Activated CD4-positive, alpha-beta memory T cell treated with anti-CD3 and anti-CD28 coated beads for 36 hours (primary cell): ENCODE measurements at places on chromosomes 2 and 18.

GRCh38 chr2:12856934-12857601 lies 140.3 kb downstream of the TRIB2 start:
- DNase-seq: peak; percentile 36

DNA sequence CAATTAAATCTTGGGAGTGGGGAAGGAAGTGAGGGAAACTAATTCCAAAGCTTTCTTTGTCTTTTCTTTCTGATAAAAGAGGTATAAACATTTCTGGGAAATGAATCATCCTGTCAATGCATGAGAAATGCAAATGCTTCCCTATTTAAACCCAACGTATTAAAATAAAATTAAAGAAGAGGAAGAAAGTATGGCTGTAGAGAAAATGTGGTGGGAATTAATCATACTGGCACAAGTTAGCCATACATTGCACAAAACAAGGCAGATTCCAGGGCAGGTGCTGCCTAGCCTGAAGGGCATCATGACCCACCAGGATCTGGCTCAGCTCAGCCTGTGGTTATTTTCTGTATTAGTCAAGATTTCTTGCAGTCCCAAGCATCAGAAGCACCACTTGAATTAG lies 338.0 kb downstream of the NYAP2 start:
- DNase-seq: no peak

- no peak for DNase-seq
Measured at GRCh38 chr18:25005541-25006403, 346.2 kb downstream of the ZNF521 start.

GRCh38 chr18:76955524-76956170 lies 133.3 kb downstream of the ZNF236 start:
- no peak for DNase-seq

GRCh38 chr2:45793305-45793962 lies 142.0 kb downstream of the PRKCE start:
- no peak for DNase-seq

DNA sequence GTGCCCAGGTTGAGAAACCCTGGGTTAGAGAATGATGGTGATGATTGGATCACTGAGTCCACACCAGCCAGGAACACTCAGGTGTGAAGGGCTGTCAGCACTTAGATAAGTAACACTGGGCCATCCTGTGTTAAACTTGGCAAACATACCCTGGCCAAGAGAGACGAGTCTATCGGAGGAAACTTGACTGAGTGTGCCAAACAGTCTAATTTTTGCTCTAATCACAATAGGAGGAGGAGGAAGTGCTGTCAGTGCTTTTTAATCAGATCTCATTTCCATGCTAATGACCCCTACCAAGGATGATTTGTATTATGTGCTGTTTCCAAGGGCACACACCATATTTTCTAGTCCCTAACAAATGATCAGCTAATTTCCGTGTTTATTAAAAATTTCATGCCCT lies 63.8 kb upstream of the SEC11C start:
- DNase-seq: no peak

DNA sequence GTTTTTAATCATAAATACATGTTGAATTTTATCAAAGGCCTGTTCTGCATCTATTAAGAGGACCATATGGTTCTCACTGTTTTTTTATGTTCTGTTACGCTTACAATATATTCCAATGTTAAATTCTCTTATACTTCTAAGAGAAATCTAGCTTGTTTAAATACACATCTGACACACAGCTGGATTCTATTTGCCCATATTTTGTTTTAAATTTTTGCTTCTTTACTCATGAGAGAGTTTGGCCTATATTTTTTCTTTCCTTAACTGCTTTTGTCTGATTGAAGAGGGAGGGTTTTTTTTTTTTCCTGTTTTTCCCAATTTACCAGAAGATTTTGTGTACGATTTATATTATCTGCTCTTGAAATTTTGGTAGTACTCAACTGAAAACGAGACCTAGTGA lies 34.9 kb downstream of the RNF144A start:
- no peak for DNase-seq

- DNase-seq: no peak
Measured at GRCh38 chr2:127324635-127325034, 30.7 kb upstream of the ERCC3 start.

- DNase-seq: no peak
Measured at GRCh38 chr2:200148366-200148765, 158.1 kb upstream of the SPATS2L start.

DNA sequence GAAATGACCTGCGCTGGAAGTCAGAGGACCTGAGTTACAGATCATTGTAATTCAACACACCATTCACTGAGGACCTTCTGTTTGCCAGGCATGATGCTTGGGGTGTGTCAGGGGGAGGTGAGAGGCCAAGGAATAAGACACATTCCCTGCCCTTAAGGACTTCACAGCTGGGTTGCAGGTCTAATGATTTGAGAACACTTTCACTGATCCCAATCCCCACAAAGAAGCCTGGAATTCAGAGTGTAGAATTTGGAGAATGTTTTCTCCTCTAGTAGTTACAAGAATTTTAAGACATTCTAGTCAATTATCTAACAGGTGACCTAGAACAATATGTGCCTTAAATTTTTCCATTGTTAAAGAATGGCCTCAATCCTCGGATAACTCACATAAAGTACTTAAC lies 322.4 kb downstream of the TNS1 start:
- no peak for DNase-seq

- no peak for DNase-seq
Measured at GRCh38 chr2:208269091-208269490, 3.0 kb downstream of the PIKFYVE start.

DNA sequence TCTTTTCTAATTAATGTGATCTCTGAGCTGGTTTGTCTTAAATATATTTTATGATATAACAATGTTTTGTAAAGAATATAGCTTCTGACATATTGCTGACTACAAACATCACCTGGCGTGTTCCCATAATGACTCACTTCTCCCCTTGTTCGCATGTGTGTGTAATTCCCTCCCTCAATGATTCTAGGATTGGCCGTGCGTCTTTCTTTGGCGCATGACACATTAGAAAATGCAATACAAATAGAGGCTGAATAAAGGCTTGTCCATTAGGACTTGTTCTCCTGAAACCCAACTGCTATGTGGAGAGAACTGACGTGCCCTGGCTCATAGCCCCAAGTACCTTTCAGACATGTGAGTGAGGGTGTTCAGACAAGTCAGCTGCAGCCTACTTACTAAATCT lies 159.7 kb upstream of the CDH20 start:
- DNase-seq: no peak

DNA sequence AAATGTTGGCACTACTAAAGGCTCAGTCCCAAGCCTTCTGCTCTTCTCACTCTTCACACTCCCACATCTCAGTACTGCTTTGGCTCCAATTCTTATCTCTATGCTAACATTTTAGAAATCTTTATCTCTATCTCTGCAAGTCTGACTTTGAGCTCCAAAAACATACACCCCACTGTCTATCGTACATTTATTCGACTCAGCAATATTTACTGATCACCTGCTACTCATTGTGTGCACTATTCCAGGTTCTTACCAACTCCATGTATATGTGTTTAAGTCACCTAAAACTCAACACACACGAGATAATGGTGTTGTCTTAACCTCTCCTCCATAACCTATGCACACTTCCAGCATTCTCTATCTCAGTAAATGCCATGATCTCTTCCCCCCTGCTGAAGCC lies 268.2 kb upstream of the CRIM1 start:
- DNase-seq: no peak

DNA sequence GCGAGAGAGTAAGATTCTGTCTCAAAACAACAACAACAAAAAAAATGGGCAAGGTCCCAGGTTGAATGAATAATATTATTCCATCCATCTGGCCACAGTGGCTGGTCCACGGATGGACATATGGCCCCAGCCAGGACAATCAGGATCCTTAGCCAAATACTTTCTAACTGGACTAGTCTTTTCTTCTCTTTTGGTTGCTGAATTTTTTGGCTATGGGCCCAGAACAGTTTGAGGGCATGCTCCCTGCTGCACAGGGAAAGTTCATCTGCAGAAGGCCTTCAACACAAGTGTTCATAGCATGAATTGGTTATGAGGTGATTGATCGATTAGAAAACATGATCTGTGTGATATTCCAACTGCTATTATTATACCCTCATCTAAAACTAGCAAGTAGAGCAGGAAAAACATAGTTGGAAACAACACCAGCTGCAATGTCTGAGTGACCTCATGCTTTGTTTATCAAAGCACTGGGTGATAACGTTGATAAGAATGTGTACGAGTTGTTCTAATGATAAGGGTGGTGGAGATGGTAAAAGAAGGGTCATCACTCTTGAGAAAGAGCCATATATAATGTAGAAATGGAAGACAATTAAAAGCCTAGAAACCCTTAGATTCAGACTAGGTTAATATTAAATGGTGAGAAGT lies 47.8 kb upstream of the RNF103 start:
- no peak for DNase-seq

DNA sequence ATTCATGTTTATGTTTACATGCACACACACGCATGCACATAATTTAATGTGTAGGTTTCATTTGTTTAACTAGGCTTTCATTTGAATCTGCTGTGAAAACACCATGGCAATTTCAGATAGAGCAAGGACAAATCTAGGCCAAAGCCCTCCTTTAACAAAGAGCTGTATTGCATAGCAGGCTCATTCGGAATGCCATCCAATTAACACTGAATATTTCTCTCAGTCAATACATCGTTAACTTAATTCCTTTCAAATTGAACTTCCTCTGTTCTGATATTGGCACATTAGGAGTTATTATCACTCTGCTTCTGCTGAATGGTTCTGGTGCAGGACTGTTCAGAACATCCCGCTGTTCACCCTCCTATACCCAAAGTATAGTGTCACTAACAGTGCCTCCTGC lies 435.1 kb upstream of the CDH20 start:
- DNase-seq: no peak

- DNase-seq: no peak
Measured at GRCh38 chr2:173990245-173990644, 25.1 kb upstream of the SP3 start.

DNA sequence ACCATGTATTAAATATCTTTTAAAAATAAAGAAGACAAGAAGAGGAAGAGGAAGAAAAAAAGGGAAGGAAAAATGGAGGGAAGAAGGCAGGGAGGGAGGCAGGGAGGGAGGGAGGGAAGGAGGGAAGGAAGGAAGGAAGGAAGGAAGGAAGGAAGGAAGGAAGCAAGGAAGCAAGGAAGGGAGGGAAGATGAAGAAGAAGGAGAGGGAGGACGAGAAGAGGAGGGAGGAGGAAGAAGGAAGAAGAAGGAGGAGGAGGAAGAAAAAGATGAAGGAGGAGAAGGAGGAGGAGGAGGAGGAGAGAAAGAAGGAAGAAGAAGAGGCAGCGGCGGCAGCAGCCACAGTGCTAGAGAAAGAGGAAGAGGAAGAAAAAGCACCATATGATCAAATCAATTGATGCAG lies 189.6 kb downstream of the EXOC6B start:
- no peak for DNase-seq

- no peak for DNase-seq
Measured at GRCh38 chr2:41933585-41934320, 114.1 kb upstream of the PKDCC start.

GRCh38 chr2:143229952-143230351 lies 100.7 kb downstream of the ARHGAP15 start:
- no peak for DNase-seq

DNA sequence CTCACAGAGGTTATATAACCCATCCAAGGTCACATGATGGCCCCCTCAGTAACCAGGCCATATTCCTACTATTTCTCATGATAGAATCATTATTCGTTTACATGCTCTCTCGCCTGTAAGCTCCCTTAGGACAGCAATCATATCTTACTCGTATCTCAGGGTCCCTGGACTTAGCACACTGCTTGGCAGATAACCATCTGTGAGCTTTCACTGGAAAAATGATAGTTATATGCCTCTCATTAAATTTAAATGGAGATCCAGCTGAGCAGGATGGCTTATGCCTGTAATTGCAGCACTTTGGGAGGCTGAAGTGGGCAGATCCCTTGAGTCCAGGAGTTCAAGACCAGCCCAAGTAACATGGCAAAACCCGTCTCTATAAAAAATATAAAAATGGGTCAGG lies 21.9 kb downstream of the KIF3C start:
- no peak for DNase-seq

GRCh38 chr2:24779116-24779515 lies 14.1 kb downstream of the PTRHD1 start:
- DNase-seq: no peak

DNA sequence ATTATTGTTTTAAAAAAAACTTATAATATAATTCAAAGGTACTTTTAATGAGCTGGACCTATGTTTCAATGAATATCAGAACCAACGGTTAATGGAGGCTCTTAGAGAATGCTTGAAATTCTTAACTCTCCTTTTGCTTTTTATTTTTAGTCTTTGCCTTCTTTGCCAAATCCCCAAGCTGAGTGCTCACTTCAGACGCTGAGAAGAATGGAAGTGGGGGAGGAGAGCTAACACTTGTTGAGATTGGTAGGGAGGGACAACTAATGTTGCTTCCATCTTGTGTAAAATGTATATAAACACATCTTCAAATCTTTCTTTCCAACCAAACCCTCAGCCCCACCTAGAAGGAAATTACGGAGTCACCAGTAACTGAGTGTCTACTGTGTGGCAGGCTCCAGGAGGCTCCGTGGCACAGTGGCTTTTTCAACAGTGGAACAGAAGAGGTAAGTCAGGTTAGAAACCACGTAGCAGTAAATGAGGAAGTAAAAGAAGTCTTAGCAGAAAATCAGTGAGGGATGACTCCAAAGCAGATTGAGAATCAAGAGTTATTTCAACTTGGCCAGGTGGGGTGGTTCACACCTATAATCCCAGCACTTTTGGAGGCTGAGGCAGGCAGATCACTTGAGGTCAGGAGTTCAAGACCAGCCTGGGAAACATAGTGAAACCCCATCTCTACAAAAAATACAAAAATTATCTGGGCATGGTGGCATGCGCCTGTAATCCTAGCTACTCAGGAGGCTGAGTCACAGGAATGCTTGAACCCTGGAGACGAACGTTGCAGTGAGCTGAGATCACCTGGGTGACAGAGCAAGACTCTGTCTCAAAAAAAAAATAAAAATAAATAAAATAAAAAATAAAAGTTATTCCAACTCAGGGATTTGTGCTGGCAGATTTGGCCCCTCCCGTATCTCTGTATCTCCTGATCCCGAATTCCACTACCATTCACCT lies 45.0 kb upstream of the CREB1 start:
- no peak for DNase-seq

DNA sequence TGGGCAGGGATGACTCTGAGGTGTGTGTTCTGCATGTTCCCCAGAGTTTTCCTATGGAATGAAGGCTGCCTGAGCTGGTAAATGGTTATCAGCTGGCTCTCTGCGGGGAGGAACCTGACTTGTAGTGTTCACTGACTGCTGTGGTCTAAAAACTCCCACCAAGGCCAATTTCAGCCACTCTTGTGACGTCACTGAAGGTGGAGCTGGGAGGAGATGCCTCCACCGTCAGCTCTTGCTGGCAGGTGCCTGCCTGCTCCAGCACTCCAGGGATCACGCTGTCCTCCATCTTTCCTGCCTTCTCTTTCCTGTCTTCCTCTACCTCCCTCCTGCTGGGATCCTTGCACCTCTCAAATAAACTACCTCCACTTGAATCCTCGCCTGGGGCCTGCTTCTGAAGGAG lies 209.5 kb upstream of the HS6ST1 start:
- no peak for DNase-seq

GRCh38 chr18:13339653-13340052 lies 121.1 kb downstream of the LDLRAD4 start:
- DNase-seq: no peak
